NCI-H2081 treated with DMSO at 0.1 percent for 48 hours (cell line): ENCODE measurements at places on chromosomes 2 and 18.
A peak's percentile ranks its signal among the peaks of the same experiment; 100 is the strongest.

DNA sequence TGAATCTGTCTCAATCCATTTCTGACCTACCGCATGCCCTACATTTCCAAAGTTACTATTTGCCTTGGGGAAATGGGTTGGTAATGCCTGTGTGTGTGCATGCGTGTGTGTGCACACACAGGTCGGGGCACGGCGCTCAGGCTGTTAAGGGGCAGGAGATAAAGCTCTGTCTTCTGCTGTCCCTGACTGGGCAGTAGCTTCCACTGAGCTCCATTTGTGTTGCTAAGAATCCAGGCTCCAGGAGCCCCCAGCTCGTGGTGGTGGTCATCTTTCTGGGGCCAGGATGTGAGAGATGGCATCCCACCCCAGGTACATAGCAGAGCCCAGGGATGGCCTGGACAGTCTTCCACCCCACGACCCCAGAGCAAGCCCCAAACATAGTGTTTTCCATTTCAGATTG lies 66.7 kb upstream of the HS6ST1 start:
- no peak for DNase-seq

DNA sequence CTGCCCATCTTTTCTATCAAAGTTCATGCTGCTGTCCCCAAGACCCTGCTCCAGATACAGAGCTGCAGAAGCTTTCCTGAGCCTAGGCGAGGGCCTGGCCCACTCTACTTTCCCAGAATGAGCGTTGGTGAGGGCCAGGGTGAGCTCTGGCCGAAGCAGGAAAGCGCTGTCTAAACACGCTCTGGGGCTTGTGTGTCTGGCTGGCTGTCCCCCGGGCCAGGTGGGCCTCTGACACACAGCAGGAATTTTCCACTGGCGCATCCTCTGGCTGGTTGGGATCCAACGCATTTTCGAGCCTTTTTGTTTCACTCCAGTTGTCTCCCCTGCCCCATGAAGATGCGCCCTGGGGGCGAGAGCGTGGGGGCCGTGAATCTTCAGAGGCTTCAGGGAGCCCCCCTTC lies 17.8 kb upstream of the KCNK3 start:
- no peak for DNase-seq

DNA sequence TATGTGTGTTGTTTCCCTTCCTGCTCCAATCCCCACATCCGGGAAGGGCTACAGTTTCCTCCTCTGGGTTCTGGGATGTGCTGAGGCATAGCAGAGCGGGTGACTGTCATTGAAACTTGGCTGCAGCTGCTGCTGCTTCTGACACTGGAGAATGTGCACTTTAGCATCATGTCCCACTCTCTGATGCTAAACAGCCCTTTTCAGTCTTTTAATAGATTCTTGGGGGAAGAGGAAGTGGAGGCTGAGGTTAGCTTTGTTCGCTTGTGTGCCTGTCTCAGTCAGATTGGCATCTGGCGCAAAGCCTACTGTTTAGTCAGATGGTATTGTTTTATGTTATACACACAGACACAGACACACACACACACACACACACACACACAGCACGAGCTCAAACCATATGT lies 136.5 kb upstream of the RND3 start:
- no peak for DNase-seq

GRCh38 chr2:151771599-151772358 lies 37.5 kb upstream of the NEB start:
- no peak for DNase-seq

- peak; percentile 69 for DNase-seq
Measured at GRCh38 chr18:21391074-21391673, 149.1 kb downstream of the GREB1L start.
